ENCODE measurements at places on chromosomes 16 and 17.

GRCh38 chr16:8182761-8183160 is 407.6 kb downstream of the TMEM114 start:
- DNase-seq = no peak

DNA sequence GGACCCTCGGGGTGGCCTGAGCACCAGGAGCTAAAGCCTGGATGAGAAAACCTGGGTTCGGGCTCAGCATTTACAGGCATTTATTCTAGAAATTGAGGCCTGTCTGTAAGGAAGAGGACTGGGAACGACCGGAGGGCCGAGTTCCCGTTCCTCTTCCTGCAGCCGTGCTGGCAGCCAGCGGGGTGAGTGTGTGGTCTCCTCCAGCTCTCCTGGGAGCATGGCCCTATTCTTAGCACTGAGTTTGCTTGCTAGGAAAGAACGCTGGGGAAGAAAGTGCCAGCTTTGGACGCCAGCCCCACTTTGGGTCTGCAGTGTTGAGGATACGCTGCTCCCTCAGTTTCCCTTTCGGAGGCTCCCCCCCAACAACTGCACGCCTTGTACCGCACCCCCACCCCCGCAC is 49.6 kb downstream of the MGAT5B start:
- DNase-seq = no peak

- DNase-seq = no peak
Measured at GRCh38 chr16:25198021-25198420, 18.7 kb upstream of the AQP8 start.

GRCh38 chr16:80684136-80684765 is 120.1 kb downstream of the CDYL2 start:
- DNase-seq = peak; percentile 1

- no peak for DNase-seq
Measured at GRCh38 chr16:23227529-23227928, 45.0 kb downstream of the SCNN1G start.

DNA sequence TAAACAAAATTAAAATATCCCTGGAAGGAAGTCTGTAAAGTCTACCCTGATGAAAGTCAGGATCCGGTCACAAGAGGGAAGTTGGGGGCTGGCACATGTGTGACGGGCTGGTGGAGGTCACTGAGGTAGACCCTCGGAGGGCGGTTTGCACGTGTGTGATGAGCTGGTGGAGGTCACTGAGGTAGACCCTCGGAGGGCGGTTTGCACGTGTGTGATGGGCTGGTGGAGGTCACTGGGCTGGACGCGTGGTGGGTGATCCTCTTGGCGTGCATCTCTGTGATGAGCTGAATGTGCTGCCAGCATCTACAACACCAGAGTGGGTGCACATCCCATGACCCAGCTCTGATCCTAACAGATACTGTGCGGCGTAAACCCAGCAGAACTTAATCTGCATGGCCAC is 43.7 kb upstream of the METRNL start:
- no peak for DNase-seq

DNA sequence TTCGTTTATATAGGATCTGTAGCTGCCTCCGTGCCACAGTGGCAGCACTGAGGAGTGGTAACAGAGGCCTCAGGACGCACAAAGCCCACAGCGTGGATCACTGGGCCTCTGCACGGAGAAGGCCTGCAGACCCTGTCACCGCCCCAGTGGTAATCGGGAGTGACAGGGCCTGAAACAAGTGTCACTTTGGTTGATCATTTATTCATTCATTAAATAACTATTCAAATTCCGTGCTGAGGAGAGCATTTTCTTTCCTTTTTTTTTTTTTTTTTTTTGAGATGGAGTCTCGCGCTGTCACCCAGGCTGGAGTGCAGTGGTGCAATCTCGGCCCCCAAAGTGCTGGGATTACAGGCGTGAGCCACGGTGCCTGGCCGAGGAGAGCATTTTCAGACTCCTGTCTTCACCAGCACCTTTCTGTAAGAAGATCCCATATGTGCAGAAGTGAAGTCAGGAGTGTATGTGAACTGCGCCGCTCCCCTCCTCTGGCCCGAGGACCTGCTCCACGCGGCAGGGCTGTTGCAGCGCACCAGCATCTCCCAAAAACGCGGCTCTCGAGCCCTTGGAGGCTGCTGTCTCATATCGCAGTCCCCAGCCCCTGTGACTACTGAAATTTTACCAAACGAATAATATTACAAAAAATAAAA is 44.9 kb upstream of the TRAP1 start:
- DNase-seq = no peak

DNA sequence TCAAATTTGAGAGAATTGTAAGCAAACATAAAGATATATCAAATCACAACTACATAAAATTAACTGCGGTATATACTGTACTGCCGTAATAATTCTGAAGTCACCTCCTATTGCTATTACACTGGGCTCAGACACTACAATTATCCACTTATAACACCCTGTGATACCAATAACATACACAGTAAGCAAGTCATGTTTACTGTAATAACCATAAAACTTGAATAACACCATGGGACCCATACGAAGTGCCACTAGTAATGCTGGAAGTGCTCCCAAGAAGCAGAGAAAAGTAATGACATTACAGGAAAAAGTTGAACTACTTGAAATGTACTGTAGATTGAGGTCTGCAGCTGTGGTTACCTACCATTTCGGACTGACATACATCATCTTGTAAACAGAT is 24.0 kb downstream of the CMC2 start:
- DNase-seq = no peak

DNA sequence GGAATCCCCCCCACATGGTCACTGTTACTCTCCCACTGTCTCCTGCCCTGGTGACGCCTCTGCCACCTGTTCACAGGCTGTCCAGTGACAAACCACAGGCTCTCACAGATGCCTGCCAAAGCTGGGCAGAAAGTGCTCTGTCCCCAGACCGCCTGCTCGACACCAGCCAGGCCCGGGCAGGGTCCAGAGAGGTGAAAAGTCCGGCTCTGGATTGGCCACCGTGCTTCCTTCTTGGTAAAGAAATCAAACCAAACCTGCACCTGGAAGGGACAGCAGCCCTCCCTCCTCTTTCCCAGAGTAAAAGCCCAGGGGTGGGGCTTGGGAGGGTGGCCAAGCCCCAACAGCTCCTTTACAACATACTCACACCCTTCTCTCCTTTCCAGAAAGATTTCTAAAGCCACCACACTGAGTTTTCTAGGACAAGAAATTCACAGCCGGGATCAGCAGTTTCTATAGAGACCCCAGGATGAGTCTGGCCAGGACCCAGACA is 6.2 kb downstream of the PCGF2 start:
- DNase-seq = peak; percentile 64

DNA sequence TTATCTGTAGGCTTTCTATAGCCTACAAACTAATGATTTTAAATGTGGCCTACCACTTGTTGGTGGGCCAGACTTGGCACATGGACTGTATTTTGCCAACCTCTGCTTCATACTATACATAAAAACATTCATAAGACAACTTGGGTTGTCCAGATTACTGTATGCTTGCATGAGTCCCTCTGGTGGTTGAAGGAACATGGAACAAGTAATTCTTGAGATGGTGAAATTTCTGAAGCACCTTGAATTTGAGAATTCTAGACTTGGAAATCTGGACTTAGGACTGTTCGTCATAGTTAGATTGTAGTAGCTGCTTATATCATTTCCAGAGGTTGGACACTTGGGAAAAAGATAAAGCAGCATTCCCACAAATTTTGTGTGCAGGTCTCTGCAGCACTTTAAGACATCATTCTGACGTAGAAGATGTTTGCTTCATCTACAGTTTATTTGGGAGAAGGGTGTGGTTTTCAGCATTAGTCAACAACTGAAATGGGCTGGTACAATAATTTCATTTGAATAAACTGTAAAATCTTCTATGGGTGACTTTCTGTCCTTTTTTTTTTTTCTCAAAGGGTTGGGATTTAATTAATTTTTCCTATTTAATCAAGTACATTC is 31.2 kb downstream of the NFATC3 start:
- no peak for DNase-seq

- DNase-seq = no peak
Measured at GRCh38 chr17:51840688-51841087, 317.8 kb downstream of the CA10 start.

DNA sequence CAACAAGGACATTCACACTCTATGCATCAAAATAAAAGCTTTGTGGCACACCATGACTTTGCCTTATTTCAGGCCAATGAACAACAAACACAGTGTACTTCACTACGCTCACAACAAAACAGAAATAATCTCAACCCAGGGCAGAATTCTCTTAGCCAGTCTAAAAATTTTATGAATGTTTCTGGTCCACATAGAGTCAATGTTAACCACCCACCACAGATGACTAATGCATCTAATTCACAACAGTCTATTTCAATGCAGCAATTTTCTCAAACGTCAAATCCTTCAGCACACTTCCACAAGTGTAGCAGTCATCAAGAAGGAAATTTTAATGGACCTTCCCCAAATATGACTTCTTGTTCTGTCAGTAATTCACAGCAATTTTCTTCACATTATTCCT is 101.7 kb downstream of the CHD9 start:
- no peak for DNase-seq

DNA sequence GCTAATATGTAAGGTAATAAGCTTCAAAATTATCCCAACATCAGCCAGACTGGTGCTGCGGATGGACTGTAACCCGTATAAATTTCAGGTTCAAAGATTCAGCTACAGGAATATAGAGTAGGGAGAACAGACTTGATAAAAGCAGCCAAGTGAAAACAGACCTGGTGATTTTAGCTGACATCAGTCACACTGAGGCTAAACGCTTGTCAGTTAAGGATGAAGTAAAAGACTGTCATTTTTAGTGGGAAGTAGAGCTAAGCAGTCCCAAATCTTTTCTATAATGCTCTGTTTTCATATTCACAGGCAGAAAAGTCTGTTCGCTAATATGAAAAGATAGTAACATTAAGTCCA is 35.4 kb downstream of the CMTM4 start:
- DNase-seq = no peak

- no peak for DNase-seq
Measured at GRCh38 chr17:4241535-4241934, 22.2 kb downstream of the ANKFY1 start.

- DNase-seq = no peak
Measured at GRCh38 chr16:85458968-85459367, 154.2 kb upstream of the GSE1 start.

- DNase-seq = no peak
Measured at GRCh38 chr17:63171428-63172393, 205.7 kb downstream of the TANC2 start.

- DNase-seq = no peak
Measured at GRCh38 chr17:75501378-75502071, 13.8 kb downstream of the CASKIN2 start.

- peak; percentile 92 for DNase-seq
Measured at GRCh38 chr16:70685938-70686375, at the start of gene MTSS2. Gene MTSS2 (minus strand): TSS chr16:70686053. CDS start chr16:70685791, 262 bp downstream.

DNA sequence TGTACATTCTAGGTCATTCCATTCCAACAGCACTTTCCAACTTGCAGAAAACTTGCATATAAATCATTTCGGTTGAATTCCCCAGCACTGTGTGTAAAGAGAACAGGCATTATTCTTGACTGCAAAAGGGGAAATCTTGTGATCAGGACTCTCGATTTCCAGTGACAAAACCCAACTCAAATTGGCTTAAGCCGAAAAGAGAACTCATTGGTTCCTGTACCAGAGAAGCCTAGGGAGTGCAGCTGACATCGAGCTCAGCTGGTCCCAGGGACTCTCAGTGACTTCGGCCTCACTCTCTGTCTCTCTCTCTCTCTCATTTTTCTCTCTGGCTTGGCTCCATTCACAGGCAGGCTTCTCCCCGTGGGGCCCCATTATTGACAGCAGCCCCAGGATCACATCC is 30.7 kb downstream of the CD300LF start:
- DNase-seq = no peak

GRCh38 chr16:12602811-12603698 is 200.6 kb downstream of the CPPED1 start:
- DNase-seq = no peak

DNA sequence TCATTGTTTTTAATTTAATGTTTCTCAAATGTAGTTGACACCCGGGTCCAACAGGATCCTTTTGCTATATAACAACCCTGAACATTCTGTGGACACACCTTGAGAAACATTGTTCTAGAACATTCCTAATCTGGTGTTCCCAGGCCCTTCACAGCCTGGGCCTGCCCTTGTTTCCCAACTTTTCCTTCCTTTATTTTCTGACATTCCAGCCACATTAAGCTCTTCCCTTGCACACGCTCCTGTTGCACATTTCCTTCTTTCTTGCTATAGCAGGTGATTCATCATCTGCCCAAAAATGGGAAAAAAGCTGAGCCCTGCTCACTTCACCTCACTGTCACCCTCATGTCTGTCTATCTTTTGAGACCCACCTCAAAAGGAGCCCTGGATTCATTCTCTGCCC is 67.9 kb upstream of the MARCHF10 start:
- DNase-seq = no peak

GRCh38 chr17:6439951-6440350 is 4.3 kb upstream of the PIMREG start:
- no peak for DNase-seq

GRCh38 chr16:56203052-56203451 is 11.8 kb downstream of the GNAO1 start:
- no peak for DNase-seq

- DNase-seq = no peak
Measured at GRCh38 chr17:37365589-37365988, 10.2 kb upstream of the C17orf78 start.

DNA sequence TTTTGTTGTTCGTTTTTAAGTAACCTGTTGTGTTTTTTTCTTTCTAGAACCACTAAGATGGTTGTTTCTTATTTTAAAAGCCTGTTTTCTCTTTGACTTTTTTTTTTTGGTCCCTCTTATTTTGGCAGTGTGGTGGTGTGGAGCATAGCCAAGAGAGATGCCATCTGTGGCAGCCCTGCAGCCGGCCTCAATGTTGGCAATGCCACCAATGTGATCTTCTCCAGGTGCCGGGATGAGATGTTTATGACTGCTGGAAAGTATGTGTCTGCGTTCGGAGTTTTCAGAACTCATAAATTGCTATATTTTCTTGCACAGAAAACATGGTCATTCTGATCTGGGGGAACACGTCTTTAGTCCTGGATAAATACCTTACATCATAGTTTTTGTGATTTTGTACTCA is 17.6 kb downstream of the CFAP52 start:
- no peak for DNase-seq

DNA sequence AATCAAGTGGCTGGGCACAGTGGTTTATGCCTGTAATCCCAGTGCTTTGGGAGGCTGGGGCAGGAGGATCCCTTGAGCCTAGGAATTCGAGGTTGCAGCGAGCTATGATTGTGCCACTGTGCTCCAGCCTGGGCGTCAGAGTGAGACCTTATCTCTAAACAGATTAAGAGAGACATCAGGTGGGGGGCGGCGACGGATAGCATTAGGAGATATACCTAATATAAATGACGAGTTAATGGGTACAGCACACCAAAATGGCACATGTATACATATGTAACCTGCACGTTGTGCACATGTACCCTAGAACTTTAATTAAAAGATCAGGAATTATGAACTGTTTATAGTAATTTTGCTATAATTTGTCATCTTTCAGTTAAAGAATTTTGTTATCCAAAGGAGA is 10.3 kb downstream of the RAD51C start:
- DNase-seq = no peak
